ENCODE measurements at places on chromosomes 4 and X.

GRCh38 chr4:156971676-156972378, at the start of gene PDGFC:
PDGFC (minus strand) TSS chr4:156971799; CDS start chr4:156970903, 896 bp downstream.
- no peak for DNase-seq

DNA sequence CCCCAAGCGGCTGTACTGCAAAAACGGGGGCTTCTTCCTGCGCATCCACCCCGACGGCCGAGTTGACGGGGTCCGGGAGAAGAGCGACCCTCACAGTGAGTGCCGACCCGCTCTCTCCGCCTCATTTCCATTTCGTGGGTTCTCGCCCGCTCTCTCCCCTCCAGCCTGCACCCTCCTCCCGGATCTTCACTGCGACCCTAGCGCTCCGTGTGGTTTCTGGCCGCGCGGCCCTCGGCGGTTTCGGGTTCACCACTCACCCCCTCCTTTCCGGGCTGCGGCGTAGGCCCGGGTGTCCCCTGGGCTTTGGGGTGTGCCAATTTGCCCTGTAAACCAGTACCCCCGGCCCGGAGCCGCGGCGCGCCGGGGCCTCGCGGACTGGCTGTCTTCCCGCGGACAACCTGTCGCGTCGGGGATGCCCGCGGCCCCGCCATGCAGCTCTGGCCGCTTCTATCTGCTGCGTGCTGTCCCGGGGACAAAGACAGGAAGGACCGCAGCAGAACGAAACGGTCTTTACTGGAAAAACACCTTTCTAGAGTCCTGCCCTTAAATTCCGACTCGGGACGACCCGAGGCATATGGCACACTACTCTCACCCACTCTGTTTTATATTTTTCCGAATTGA, 737 bp downstream of the FGF2 start:
- no peak for DNase-seq

DNA sequence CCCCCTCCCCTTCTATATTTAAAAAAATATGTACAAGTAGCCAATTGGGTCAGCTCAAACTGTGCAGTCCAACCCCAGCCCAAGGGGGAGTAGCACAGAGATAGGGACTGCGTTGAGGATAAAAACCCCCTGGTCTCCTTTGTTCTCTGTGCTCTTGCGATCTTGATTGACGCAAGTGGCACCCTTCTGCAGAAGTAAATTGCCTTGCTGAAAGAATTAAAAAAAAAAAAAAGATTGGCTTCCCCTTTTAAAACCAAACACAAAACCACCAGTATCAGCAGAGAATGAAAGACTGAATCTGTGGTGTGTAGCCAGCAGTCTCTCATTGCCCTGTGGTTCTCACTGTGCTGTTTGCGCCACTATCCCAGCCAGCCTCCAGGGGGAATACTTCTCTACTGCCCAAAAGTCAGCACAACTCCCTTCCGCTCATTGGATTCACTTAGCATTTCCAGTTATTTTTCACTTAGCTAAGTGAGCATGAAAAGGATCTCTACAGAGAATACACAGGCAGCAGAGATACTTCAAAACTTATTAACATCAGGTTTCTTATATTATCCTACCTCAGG, 29.7 kb downstream of the MANBA start:
- no peak for DNase-seq

- DNase-seq: no peak
These were observed 330.5 kb downstream of the RAPGEF2 start for GRCh38 chr4:159433337-159433736.

DNA sequence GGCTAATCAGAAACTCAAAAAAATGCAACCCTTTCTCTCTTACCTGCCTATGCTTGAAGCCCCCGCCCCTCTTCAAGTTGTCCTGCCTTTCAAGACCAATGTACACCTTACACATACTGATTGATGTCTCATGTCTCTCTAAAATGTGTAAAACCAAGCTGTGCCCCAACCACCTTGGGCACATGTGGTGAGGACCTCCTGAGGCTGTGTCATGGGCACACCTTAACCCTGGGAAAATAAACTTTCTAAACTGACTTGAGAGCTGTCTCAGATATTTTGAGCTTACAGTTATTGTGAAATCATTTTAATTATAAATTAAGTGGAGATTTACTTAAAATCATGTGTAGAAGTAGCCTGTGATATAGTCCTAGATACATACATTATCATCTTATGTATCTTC, 22.2 kb downstream of the GUF1 start:
- no peak for DNase-seq

DNA sequence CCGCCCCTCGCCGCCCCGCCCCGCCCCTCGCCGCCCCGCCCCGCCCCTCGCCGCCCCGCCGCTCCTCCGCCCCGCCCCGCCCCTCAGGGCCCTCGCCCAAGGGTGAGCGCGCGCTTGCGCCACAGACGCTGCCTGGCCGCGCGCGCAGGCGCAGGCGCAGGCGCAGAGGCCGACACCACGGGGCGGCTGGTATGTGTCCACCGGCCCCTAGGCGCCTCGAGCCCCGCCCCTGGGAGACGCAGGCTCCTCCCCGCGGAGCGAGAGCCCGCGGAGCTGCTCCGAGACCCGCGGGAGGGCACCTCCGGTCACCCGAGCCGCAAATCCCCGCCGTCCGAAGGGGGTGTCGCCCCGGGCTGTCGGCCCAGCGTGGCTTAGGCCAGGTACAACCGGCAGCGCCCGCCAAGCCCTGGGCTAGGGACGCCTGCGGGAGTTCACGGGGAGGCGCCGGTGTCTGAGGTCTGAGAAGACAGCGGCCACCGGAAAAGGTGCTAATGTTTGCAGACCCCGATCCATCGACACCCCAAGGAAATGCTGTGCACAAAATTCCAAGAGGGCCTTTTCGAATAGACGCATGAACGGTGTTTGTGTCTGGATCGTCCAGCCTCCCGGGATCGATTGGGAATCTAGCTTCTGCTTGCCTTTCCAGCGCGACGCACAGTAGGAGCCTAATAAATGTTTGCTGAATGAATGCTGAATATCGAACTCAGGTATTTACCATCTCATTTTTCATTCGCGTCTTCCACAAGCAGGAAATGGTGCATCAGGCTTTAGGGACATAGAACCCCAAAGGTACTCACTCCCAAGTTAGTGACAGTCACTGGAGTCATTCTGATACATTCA, 473 bp upstream of the CCNQ start:
- DNase-seq: peak; percentile 79

DNA sequence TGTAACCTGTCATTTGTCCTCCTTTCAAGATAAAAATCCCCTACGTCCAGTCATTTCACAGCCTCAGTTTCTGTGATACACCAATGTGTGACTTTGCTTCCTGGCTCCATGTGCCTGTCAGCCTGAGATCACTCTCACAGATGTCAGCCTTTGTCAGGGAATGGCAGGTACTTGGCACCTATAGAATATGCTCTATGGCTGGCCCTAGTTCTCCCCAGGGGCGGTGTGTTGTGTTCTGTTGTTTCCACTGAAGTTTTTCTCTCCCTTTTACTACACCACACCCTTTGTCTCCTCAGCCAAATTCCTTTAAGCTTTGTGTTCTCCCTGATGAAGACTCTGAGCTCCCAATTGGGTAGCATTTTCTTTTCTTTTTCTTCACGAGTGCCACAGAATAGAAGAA, 81.7 kb downstream of the ALPK1 start:
- no peak for DNase-seq

GRCh38 chr4:185054272-185054671, 36.0 kb downstream of the HELT start:
- no peak for DNase-seq

DNA sequence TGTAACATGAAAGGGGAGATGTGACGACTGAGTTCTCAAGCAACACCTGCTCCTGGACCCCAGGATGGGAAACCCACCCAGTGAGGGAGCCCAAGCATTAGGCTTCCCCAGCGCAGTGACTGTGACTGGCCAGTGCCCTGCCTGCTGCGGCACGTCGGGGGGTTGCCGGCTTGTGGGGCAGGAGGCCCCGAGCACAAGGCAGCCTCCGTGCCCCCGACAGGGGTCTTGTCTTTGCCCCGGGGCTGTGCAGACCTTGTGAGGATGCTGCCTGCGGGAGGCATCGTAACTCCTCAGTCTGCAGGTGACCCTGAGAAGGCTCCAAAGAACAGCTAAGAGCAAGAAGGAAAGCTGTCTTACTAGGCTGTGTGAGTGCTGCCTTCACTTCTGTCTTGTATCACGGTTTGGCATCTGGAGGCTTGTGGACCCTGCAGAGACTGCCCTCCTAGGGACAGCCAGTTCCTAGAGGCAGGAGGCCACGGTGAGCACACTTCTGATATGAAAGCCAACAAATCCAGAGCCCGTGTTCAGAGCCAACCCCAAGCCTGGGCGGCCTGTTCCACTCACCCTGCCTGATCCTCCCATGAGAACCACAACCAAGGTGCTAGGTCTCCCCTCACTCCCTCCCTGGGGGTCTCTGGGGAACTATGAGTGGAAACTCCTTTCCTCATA, 47.7 kb downstream of the FGFRL1 start:
- DNase-seq: no peak

DNA sequence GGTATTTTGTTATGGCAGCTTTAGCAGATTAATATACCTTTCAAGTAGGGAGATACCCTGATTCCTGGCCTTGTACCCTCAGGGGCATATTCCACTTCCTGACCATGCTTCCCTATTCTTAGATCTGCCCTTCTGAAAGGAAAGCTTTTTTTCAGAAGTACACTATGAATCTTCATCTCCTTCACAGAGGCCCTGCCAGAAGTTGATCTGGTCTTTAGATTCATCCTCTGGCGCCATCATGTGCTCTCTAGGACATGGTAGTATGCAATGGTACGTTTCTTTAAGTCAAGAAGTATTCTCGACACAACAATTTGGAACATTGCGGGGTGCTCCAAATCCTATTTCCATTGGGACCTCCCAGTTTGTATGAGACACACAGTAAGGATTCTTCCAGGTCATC, 39.6 kb upstream of the DIPK2B start:
- DNase-seq: no peak

DNA sequence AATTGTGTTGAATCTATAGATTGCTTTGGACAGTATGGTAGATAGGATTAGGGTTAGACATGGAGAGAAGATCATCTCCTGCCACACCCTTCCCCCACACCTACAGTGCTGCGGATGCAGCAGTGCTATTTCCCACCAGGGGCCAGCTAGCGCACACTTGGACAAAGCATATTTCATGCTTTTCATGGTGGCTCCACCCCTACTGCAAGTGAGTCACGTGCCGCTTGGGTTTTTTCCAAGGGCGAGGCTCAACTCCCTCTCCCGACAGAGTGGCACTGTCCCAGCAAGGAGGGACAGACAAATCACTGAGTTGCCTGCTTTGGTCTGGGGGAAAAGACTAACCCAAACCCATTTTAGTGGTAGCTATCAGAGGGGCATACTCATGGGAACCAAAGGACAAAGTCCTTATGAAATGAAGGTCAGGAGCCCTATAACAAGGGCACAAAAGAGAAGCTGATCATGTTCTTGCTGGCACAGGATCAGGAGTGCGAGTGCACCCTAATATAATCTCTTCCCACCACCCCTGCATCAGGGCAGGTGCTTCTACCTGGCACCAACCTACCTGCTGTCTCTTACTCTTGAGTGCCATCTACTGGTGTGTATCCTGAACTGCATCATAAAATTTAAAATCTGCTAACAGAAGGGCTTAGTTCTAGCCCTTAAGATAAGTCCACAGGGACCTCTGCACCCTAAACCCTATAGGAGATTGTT, 55.1 kb upstream of the PGAM4 start:
- no peak for DNase-seq

GRCh38 chr4:101037938-101038413, 309.4 kb downstream of the PPP3CA start:
- no peak for DNase-seq

DNA sequence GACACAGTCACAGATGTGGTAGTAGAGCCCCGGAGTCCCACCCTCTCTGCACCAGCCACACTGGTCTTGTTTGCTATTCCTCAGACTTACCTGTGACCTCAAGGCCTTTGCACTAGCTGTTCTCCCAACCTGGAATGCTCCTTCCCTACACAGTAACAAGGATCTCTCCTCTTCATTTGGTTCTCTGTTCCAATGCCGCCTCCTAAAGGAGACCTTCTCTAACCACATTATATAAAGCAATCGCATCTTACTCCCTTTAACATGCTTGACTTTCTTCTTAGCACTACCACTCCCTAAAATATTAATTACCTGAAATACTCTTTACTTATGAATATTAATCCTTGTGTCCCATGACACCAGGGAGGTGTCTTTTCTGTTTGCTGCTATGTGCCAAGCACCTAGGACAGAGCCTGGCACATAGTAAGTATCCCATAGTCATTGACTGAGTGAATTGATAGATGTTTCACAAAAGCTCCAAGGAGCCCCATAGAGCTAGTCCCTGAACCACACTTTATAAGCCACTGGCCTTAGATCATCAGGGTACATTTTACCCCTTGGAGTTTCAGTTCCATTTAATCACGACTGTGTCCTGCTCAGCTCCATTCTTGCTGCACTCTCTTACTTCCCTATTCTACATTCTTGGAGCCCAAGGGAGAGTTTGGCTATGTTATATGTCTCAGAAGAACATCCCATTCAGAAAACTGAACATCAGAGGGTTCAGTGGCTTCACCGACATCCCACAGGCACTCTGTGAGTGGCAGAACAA, 312.7 kb downstream of the RAB28 start:
- no peak for DNase-seq

DNA sequence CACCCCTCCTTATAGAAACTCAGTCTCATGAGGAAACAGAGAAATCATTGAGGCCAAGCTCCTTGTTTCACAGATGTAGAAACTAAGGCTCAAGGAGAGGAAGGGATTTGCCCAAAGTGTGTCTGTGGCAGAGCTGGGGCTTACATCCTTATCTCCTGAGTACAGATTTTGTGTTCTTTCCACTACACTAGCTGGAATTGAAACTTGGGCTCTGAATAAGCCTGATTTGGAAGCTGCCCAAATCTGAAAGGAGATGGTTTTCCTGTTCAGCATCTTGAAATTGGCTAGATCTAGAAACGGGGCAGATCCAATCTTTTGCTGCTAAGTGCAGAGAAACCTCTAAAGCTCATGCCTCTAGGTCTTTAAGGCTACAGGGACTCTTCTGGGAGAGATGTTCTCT, 24.3 kb downstream of the AWAT2 start:
- no peak for DNase-seq

DNA sequence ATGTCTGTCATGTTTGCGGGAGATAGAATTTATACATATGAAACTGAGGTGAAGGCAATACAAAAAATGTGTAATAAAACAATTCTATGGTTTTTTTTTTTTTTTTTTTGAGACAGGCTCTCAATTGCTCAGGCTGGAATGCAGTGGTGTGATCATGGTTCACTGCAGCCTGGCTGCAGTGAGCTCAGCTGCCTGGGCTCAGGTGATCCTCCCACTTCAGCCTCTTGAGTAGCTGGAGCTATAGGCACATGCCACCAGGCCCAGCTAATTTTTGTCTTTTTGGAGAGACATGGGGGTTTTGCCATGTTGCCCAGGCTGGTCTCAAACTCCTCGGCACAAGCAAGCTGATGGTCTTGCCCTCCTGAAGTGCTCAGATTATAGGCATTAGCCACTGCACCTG, 10.1 kb downstream of the RADX start:
- no peak for DNase-seq

GRCh38 chr4:21890231-21890630, 58.3 kb downstream of the KCNIP4 start:
- DNase-seq: no peak

GRCh38 chr4:181755846-181756245, 487.4 kb upstream of the TENM3 start:
- DNase-seq: no peak

- DNase-seq: no peak
These were observed 6.7 kb downstream of the NUP62CL start for GRCh38 chrX:107199491-107199890.

Measured in stimulated activated CD8-positive, alpha-beta memory T cell treated with anti-CD3 and anti-CD28 coated beads, Interleukin-12 subunit alpha, Interleukin-12 subunit beta, amount 100 ng/mL, for 4 hours (primary cell).